ENCODE measurements at places on chromosomes 16 and 17. TPM values are rescaled to one million over a fixed set of nuclear protein-coding genes. Genes with fewer than 3 reads are reported as not detected.

DNA sequence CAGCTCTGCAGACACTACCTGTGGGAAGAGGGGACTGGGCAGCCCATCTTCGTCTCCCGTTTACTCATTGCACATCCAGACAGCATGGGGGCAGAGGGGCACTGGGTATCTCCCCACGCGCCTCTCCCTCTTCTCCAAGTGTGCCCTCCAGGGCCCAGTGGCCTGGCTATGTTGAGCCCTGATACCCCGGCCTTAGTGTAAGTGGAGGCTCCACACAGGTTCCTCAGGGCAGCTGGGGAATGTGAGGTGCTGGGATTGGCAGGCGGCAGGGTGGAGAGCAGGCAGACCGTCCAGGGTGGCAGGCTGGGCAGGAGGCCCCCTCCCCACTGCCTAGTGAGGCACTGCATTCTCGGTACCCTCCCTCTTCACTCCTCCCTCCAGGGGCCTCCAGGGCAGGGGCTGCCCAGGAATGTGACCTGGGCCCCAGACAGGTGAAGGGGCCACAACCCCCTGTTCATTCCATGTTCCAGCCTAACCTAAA is 13.2 kb upstream of the NAGLU start:
- no peak for DNase-seq

DNA sequence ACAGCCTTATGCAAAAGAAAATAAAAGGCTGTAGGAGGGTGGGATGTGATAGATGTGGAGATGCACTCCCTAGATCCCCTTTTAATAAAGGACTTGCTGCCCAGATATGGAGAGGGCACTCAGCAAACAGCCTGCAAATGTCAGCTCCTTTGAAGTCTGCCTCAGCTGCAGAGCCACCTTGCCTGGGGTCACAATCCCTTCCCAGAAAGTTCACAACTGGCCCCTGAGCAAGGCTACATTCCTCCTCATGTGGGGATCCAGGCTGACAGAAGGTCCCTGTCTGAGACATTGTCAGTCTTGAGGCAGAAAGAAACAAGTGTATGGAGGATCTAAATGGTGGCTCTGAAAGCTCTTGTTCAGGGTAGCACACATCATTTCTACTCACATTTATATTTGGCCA is 36.1 kb downstream of the SLFN11 start:
- DNase-seq, result no peak

DNA sequence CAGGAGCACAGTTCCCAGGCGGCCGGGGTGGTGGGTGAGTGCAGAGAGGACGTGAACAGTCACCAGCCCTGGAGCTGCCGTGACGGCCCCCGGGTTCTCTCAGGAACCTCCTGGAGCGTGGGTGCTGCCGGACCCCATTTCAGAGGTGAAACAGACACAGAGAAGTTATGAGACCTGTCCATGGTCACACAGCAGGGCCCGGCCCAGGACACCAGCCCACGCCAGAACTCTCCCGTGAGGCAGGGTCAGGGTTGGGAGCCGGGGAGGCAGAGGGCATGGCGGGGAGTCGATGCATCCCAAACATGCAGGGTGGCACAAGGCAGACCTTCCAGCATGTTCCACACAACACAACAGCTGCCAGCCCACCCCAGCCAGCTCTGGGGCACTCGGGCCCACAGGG is 3.8 kb upstream of the PVALEF start:
- DNase-seq, result no peak

GRCh38 chr16:21684199-21684598 is 20.4 kb downstream of the OTOA start:
- DNase-seq, result peak; percentile 56

- DNase-seq, result no peak
These were observed 69.8 kb upstream of the METRNL start for GRCh38 chr17:83009414-83010205.

Gene CCL14
- not detected for total RNA-seq

DNA sequence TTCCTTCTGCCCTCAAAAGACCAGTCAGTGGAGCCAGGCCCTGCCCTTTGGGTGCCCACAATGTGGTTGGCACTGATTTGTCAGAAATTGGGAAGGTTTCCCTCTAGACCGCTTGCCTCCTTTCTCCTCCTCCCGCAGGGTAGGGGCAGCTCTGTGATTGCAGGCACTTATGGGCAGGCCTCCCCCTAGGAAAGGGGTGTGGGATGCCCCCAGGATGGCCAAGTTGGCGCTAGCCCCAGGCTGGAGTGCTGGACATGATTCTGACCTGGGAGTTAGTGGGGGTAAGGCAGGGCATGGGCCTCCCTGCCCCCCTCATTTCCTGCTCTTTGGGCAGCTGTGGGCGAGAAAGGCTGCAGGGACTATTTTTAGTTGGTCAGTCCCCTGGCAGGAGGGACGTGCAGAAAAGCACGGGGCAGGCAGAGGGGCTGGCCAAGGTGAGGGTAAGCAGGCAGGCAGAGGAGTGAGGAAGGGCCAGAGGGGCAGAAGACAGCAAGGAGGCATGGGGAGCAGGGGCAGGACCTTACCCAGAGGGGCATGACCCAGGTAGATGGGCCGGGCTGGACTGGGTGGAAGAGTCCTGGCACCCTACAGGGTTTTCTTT is 3.3 kb downstream of the RARA start:
- peak; percentile 5 for DNase-seq

Gene TGFB1I1
- 0.92 TPM for total RNA-seq

Gene PYCARD
- 5.9 TPM for total RNA-seq

Gene LRRC36
- total RNA-seq, result 0.90 TPM

DNA sequence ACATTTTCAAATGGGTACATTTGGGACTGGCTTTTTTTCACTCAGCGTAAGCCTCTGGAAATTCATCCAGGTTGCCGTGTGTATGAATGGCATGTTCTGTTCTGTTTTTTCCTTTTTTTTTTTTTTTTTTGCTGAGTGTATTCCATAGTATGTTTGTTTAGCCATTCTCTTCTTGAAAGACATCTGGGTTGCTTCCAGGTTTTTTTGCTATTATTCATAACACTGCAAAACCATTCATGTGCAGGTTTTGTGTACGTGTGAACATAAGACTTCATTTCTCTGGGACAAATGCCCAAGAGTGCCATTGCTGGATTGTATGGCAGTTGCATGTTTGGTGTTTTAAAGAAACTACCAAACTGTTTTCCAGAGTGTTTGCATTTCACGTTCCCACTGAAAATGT is 335.9 kb upstream of the TNRC6C start:
- no peak for DNase-seq

DNA sequence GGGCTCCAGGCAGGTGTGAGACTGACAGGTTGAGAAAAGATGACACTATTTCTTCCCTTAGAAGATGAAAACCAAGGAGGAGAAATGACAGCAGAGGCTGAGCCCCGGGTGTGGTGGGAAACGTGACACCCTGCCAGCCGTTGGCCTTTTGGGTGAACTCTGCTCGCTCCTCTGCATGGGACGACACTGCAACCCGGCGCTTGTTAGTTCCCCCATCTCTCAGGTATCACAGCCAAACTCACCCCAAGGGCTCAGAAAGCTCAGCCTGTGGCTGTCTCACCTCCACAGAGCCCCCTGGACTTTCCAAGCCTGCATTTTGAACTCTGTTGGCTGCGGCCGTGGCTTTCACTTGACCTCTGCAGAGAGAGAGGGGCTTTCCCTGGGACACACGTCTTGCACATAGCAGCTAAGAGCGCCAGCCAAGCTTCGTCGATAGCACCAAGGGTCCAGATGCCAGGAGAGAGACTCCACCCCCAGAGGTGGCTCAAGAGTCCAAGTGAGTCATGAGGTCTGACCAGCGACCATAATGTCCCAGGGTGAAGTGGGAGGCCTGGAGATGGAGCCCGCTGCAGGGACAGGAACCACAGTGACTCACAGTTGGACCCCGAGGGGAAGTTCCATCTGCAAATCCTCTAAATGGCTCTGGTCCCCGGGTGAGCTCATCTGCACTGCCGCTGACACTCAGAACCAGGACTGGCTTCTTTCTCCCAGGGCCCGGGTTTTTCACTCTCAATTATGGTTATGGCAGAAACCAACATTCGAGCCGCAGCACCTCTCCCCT is 301.9 kb downstream of the SOX9 start:
- peak; percentile 52 for DNase-seq

GRCh38 chr17:29608986-29609385 is 13.7 kb downstream of the CORO6 start:
- DNase-seq, result no peak

- DNase-seq, result no peak
These were observed 62.0 kb upstream of the NUDT7 start for GRCh38 chr16:77660311-77660710.

Gene ACAP1
- total RNA-seq, result 309 TPM

DNA sequence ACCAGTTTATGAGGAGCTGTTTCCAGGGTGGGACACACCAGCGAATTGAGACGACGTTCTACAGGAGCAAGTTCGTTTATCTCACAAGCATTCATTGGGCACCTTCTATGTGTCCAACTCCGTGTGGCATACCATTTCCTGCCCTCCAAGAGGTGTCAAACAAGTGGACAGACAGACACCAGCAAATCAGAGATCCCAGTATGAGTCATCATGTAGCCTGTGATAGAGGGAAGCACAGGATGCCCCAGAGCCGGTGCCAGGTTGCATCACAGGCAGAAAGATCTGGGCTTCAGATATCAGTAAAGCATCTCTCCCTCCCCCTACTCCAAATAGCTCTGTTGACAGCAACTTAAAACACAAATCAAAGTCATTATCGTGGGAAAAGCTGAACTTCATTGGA is 31.8 kb upstream of the MAF start:
- peak; percentile 21 for DNase-seq

Gene E4F1
- 19.4 TPM for total RNA-seq

DNA sequence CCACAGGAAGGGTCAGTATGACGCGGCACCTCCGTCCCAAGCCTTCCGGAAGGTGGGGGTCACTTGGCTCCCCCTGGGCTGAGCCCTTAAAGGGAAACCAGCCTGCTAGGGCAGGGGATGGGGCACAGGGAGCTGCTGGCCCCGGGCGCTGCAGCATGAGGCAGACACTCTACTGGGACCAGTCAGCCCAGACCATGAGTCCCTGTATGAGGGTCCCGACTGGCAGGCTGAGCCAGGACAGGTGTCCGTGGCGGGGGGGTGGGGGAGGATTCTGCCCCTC is 43.4 kb upstream of the ZC3H18 start:
- no peak for DNase-seq

Gene TEX14
- total RNA-seq, result 0.23 TPM

All from activated CD8-positive, alpha-beta T cell treated with anti-CD3 and anti-CD28 coated beads for 36 hours (primary cell).